ENCODE measurements at places on chromosomes 11 and 22.

GRCh38 chr11:80082406-80082805 lies 641.6 kb upstream of the TENM4 start:
- DNase-seq: no peak

GRCh38 chr11:44912270-44912987 lies 38.3 kb downstream of the TP53I11 start:
- DNase-seq: no peak

- DNase-seq: no peak
These were observed 56.7 kb downstream of the C11orf58 start for GRCh38 chr11:16795146-16795545.

GRCh38 chr11:67272327-67273259 lies 6.3 kb downstream of the GRK2 start:
- DNase-seq: no peak
